CD4-positive, alpha-beta T cell treated with Interferon alpha-2 for 1 hour (primary cell): ENCODE measurements at places on chromosomes 13 and 19.
A peak's percentile ranks its signal among the peaks of the same experiment; 100 is the strongest.

DNA sequence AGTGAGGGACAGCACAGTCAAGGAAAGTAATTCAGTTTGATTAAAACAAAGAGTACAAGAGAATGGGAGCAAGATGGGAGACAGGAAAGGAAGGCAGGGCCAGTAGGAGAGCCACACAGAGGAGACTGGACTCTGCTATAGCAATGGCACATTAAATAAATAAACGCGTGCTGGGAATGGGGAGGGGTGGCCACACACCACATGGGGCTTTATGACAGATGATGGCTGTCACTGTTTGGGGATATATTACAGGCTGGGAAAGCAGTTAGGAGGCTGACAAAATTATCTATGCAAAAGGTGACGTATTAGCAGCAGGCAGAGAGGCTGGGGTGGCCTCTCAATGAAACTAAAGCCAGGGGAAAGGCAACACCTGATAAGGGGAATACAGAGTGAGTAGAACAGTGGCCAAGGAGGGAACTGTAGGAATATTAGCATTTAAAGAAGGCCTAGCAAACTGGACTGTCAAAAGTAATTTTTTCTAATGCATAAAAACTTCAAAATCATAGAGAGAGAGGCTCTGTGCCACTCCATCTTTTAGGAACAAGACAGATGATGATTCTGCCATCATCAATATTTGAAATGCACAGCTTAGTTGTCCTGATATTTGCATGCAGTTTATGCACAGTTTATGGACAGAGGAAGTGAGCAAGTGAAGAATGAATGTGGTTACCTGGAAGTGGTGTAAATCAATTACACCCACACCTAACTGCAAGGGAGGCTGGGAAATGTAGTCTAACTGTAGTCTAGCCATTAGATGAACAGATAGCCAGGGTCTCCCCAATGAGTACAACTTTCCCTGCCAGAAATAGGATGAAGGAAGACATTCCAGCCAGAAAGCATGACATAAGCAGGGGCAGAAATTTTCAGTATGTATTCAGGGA lies 346.5 kb downstream of the FOXO1 start:
- DNase-seq = no peak

DNA sequence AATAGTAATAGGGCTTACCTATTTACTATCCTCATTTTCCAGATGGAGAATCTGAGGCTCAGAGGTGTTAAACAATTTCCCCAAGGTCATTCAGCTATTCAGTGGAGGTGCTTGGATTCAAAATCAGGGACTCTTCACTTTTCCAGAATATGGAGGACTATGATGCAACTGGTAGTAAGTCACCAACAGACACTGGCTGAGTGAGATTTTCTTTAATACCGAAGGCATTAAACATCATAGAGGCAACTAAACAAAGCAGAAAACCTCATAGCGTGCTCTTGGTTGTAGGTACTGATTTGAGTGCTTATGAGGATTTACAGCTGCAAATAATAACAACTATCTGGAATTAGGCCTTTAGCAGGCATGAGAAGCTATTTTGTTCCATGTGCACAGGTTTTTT lies 134.4 kb downstream of the DLEU7 start:
- no peak for DNase-seq

DNA sequence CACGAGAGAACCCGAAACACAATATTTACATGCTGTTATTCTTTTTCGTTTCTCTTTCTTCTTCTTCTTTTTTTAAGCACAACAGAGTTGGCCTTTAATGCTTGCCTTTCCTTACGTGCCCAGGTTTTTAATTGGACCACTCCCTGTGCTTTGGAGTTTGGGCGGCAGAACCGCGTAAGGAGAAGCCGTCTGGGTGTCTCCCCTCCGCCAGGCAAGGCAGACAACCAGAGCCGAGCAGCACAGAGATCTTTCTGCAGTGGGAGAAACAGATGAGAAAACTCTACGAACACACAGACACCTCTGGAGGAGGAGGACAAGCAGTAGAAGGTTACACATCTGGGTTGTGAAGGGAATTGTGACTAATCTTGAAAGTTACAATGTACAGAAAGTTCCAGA lies 150.0 kb upstream of the UBL3 start:
- DNase-seq = no peak

DNA sequence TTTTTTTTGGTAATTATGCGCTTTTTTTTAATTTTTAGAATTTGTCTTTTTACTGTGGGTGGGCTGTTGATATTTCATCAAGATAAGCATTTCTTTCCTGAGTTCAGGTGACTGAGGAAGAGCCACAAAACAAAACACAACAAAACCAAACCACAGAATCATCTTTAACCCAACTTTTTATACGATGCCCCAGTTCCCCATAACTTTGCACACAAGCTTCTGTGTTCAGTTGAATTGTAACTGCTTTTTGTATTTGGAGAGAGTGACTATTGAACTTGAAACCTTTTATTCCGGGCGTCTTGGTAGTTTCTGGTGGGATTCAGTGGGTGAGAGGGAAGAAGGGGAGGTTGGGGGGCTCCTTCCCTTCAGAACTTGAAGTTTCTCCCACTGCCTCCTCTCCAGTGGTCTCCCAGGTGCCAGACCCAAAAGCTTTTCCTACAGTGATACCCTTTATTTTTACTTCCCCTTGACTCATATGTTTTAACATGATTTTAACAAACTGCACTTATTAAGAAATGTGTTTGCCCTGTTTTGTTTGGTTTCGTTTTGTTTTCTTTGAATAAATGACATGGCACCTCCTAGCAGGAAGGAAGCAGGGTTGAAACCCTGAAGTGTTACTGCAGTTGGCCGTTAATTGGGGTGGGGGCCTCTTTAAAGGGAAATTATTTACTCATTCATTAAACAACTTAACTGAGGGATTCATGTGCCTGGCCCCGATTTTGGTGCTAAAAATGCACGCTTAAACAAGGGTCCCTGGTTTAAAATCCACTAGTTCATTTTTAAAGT lies 2.7 kb upstream of the CCDC97 start:
- DNase-seq = peak; percentile 22

DNA sequence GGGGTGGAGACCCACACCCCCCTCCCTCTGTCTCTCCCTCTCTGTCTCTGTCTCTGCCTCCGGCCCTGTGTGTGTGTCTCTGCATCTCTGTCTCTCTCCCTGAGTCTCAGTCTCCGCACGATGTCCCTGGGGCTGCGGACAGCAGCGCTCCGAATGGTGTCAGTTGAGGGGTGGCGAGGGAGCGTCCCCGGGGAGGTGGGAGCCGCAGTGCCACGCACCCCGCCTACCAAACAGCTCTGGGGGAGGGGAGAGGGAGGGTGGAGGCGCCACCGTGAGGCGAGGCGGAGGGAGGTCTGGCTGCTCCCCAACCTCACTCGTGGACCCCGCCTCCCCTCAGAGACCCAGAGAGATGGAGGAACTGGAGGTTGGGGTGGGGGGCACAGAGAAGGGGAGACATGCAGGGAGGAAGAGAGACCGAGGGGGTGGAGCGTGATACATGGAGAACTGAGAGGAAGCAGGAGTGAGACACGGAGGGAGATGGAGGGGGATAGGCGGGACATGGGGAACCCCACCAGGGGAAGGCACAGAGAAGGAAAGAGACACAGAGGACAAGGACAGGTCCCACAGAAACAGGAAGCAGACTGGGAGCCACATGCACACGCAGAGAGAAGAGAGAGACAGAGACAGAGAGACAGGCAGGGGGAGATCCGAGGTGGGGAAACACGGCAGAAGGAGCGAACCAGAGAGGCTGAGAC lies 7.2 kb downstream of the ERFL start:
- no peak for DNase-seq

DNA sequence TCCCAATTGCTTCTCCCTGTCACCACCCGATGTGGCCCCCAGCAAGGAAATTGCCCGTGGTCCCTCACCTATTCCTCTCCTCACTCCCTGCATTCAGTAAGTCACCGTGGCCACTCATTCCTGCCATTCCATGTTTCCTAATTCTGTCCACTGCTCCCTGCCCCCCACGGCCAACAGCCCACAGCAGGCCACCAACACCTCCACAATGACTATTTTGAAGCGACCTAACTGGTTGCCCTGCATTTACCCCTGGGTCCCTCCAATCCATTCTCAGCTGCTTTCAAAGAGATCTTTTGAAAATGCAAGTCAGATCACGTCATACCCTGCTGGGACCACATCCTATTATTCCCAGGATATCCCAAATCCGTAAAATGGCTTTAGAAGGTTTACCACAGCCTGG lies 210.4 kb downstream of the DCLK1 start:
- no peak for DNase-seq

DNA sequence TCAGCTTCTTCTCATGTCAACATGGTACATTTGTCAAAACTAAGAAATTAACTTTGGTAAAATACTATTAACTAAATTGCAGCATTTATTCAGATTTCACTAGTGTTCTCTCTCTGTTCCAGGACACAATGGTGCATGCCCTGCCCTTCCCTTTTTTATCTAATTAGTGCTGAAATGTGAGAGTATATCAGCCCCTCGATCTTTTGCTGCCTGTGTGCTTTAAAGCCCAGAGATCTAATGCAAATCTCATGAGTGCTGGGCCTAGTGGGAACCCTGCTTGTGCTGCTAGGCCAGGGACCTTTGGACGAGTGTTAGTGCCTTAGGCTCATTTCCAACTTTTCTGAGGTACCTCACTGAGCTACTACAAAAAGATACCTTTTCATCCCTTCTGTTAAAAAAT lies 221.1 kb upstream of the EDNRB start:
- DNase-seq = no peak

GRCh38 chr13:110411688-110412059 lies 104.6 kb downstream of the COL4A2 start:
- DNase-seq = no peak

DNA sequence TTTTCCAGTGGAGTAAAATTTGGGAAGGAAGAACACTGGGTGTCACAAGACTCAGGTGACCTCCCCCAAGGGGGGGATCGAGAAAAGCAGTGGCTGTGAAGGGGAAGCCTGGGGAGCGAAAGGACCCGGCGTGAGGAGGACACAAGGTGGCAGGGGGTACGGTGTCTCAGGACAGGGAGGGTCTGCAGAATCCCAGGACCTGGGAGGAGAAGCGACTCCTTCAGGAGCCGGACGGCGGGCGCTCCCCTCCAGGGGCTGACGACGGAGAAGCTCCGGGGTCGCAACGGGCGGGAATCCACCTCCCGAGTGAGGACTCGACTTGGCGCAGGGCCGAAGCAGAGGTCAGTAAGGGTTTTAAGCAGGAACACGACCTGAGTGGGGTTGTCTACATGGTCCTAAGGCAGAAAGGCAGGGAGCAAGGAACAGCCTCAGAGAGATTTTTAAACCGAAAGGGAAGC lies 529 bp downstream of the ZNF836 start:
- DNase-seq = no peak

- no peak for DNase-seq
These were observed 350.0 kb downstream of the DCT start for GRCh38 chr13:94129490-94129894.

DNA sequence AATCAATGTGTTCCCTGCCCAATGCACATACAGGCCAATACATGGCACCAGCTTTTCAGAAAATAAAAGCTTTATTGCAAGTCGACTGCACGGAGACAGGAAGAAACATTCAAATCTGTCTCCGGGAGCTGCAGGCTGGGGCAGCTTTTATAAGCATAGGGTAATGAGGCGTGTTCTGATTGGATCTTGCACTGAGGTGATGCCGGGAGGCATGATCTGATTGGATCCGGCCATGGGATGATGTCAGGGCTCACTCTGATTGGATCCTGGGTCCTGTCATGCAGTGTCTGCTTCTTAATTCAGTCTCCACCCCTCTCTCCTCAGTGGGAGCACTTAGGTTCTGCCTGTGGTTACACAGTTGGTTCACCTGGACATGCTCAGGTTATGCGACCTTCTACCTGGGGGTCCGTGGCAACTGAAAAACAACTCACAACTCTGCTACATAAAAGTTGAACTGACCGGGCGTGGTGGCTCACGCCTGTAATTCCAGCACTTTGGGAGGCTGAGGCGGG lies 11.8 kb upstream of the FBN3 start:
- no peak for DNase-seq

- no peak for DNase-seq
These were observed 133.4 kb upstream of the PEG3 start for GRCh38 chr19:56973713-56974555.

DNA sequence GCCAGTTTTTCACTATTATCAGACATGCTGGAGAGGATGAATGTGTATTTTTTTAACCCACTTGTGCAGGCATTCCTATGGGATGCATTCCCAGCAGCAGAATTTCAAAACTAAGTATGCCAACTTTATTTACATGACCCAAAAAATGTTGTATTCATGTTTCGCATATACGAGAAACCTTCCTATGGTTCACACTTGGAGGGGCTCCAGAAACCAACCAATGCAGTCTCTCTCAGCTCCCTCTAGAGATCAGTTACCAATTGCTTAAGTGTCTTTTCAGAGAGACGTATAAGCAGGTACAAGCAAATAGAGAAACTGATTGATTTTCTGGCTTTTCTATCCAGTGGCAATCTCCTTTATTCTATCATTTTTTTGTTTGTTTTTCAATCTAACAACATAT lies 5.5 kb upstream of the PTOV1 start:
- no peak for DNase-seq

DNA sequence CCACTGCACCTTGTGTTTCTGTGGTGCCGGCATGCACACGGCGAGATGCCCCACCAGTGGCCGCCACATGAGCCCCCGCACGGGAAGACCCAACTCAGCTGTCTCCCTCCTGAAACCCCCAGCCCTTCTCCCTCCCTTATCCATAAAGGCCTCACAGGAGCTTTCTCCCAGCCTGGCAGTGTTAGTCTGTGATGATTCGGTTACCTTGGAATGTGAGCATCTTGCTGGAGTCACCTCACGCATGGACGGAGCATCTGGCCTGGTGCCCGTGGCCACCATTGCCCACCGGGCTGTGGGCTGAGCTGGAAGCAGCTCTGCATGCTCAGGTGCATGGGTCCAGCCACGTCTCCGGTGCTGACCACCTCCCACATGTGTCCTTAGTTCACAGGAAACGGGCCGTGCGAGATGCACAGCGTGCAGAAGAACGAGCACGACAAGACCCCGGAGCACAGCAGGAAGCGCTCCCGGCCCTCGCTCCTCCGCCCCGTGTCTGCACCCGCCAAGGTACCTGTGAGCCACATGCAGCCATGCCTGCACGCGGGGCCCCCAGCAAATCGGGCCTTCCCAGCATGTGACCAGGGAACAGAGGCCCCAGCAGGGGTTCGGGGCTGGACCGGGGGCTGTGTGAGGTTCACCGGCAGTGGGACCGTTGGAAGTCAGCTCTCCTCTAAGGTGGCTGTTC lies 22.0 kb downstream of the SIN3B start:
- DNase-seq = no peak

DNA sequence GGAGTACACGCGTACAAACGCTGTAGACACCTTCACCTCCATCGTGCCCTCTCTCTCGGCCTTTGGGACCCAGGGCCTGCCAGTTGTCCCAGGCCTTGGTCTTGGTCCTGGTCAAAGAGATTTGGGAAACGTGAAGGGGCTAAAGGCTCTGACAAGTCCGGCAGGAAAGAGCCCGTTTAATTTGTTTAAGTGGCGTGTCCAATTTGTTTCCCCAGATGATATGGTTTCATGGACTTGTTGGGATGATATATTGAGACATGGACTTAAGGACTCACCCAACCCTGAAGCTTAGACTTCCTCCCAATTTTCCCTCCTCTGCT lies 2.7 kb downstream of the CLEC11A start:
- DNase-seq = no peak

- no peak for DNase-seq
These were observed 2474.2 kb downstream of the PCDH9 start for GRCh38 chr13:64755961-64756360.

GRCh38 chr19:19113040-19113626 lies 25.1 kb downstream of the TMEM161A start:
- DNase-seq = no peak

- no peak for DNase-seq
These were observed 1191.1 kb upstream of the MIR17HG start for GRCh38 chr13:90156390-90156789.
